Suppressor macrophage treated with lipopolysaccharide for 1 hour (primary cell): ENCODE measurements at places on chromosomes 7 and 10.

DNA sequence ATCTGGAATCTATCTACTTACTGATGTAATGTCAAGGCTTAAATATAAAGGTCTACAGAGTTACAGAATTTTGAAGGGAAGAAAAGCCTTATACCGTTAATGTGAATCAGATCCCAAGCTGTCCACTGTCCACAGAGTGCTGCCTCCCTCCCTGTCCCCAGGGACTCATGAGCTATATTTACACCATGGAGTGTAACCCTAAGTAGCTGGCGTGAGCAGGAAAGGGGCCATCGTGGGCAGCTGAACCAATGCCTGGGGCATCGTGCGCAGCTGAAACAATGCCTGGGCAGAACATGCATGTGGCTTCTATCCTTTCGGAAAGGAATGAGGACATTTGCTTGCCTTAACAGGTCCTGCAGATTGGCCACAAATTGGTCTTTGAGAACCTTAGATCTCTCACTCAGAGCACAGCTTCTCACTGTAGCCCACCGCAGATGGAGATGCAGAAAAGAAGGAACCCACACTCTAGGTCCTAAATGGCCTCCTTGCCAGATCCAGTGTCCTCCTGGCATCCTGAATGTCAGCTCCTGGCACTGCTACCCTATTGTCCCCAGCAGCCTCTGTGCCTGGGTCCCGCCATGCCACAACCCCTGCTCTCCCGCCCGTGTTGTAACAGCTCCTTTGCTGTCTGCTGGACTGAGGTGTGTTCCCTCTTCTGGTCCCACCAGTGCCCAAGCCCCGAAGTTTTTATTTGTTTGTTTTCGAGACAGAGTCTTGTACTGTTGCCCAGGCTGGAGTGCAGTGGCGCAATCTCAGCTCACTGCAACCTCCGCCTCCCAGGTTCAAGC lies 30.3 kb downstream of the CCDC3 start:
- DNase-seq = no peak

DNA sequence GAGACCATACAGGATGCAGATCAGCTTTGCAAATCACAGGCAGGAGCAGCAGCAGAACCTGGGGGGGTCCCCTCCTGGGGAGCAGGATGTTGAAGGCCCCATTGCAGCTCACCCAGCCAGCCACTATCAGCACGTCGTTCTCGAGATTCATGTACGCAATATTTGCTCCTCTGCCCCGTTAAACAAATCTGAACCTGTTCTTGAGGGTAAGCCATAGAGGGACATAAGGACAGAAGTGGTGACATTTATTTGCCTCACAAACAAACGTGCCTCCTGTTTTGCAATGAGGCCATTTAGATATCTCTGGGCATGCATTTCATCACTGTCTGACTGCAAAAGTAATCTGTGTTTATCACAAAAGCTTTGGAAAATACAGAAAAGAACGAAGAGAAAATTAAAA lies 87.3 kb upstream of the BAIAP2L1 start:
- DNase-seq = no peak

DNA sequence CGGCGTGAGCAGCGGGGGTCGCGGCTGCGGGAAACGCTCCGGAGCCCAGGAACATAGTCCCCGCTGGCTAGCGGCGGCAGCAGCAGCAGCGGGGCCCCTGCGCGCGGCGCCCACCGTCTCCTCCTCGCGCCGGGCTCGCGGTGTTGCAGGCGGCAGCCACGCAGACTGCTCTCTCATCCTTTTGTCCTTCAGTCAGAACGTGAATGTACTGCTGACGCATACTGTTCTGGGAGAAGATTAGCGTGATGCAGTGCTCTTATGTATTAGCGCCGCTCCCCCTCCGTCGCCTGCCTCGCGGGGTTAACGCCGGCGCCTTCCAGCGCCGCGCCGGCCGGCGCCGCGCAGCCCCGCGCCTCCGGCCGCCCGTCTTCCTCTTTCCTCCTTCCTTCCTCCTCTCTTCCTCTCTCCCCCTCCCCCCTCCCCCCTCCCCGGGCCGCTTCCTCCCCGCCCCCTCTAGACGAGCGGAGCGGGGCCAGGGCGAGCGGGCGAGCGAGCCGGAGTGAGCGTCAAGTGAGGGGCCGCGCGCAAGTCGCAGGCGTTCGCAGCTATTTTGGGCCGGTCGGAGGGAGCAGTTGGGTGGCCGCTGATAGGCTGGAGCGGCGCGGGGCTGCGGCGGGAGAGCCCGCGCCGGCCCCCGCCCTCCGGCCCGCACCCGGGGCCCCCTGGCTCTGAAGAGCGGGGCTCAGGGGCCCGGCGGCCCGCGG lies 816 bp upstream of the LRRC4 start:
- peak; percentile 81 for DNase-seq

DNA sequence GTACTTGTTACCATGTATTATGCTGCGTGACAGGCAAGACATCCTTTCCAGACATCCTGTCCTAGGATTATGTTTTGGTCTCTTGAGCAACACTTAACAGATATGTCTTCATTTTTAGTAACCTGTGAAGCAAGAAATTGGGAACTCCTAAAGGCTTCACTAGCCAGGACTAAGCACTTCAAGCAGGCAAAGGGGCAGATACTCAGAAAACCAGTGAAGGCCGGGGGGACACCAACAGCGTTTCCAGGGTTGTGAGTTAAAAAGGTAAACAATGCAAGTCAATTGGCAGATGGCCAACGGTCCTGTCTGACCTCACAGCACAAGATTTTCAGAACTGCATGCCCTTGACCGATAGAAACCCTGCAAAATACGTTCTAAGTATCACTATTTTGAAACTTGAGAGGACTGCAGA lies 77.6 kb upstream of the SFMBT2 start:
- DNase-seq = peak; percentile 49

GRCh38 chr7:7385421-7385820 lies 150.3 kb downstream of the COL28A1 start:
- peak; percentile 82 for DNase-seq
